Activated CD8-positive, alpha-beta memory T cell treated with anti-CD3 and anti-CD28 coated beads, Interleukin-2, amount 50 U/mL, for 48 hours (primary cell): ENCODE measurements at places on chromosomes 7 and 10.

DNA sequence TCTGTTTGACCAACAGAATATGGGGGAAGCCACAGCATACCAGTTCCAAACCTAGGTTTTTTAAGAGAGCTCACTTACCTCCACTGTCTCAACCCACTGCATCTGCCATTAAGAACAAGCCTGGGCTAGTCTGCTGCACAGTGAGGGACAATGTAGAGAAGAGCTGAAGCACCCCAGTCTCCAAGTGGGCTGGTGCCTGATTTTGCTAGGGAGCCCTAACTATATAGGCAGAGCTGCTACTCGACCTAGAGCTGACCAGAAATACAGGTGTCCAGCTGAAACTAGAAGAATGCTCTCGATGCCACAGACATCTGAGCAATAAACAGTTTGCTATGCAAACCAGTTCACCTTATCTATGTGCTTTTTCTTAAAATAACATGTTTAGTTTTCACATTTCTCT, 106.9 kb upstream of the BET1 start:
- no peak for DNase-seq

DNA sequence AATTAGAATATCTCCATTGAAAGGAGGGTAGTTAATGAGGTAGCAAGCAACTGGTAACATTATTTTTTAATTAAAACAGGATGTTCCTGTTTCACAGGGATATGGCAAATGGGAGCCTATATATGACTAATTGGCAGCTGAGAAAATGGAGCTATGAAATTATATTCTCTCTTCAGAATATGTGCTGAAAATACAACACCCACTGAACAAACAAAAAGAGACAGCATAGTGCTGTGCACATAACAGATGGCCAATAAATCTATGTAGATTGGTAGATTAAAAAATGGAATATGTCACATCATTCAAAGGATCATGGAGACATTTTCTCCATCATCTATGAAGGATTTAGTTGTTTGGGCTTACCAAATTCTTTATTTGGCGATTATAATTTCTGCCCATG, 362.0 kb downstream of the GPR37 start:
- DNase-seq: no peak

DNA sequence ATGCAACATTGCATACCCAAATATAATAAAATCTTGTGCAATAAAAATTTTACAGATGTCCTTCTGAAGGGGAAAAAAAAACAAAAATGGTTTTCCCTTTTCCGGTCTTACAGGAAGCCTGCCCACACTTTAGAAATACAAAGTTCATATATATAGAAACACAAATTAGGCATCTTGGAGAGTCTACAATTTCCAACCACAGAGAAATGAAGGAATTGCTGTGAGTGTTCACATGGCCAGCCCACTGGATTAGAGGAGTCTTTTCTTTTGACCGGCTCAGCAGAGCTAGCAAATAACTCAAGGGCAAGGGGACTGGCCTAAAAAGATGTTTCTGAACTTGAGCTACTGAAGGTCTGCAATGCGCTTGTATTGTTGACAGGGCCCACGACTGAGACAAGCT, 92.4 kb downstream of the GLI3 start:
- no peak for DNase-seq

DNA sequence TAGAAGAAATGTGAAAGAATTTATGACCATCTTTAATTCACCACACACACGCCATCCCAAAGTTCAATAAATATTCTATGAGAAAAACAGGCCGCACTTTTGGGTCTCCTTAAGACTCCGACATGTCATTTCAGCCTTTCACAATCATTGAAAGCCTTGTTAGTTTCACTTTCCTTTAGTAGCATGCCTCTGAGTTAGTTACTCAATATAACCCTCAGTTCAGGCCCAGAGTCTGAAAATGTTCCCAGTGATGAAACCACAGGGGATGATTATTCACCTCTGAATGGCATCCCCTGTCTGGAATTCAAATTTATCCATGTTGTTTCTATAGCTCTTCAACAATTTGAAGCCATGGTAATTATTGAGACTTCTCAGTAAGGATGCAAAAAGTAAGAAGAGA, 278.1 kb upstream of the NRP1 start:
- no peak for DNase-seq
